ENCODE measurements at places on chromosomes 4 and X.

DNA sequence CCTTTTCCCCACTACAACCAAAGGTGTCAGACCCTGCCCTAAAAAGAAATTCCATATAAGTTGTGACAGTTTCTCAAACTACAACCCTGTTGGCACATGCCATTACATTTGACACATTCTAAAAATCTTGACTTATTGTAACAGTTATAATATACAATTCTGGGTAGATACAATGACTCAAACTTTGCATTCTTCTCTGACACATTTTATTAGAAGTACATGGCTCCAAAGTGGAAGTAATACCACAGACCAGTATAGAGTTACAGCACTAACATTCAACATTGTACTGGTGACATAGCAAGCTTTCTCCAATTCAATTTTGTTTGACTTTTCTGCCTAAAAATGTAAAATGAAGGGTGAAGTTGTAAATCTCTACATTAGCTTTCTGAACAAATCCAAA is 196.6 kb upstream of the ETNPPL start:
- no peak for DNase-seq

DNA sequence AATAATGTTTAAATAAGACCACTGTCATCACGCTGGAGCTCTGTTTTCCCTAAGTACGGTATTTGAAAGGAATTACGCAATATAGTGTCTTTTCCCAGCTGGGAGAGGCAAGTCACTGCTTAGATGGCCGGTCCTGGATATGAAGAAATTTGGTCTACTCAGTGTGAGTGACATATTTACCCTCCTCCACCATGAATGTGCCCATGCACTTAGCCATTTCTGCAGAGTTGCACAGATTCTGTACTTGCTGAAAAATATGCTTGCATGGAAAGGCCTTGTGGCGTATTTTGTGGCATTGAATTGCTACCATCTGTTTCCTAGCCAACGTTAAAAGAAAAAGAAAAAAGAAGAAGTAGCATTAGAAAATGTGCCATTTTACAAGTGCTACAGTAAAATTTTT is 73.1 kb downstream of the ADGRL3 start:
- DNase-seq, result no peak

DNA sequence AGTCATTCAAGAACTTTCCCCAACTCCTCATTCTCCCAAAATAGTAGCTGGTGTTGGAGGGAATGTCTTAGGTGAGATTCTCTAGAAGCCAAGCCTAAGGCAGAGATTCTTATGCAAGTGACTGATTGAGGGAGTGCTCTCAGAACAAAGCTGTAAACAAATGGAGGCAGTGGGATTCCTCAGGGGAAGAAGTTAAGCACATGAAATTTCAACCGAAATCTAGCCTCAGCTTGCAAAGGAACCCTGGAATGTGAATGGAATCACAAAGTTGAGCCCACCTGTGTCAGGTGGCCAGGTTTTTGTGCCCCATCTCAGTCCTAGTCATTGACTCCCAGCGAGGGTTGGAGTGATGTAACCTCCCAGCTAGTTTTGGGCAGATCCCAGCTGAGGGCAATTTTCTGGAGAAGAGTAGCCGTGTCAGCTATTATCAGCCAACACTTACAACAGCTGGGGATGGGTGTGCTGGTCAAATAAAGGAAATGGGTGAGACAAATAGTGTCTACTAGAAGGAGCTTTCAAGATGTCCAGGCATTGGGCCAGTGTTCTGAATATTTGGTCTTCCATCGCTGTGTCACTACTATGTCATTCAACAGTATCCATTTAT is 29.7 kb upstream of the FGF2 start:
- no peak for DNase-seq

- DNase-seq, result no peak
Observed at GRCh38 chr4:101258883-101259282, 88.4 kb downstream of the PPP3CA start.

DNA sequence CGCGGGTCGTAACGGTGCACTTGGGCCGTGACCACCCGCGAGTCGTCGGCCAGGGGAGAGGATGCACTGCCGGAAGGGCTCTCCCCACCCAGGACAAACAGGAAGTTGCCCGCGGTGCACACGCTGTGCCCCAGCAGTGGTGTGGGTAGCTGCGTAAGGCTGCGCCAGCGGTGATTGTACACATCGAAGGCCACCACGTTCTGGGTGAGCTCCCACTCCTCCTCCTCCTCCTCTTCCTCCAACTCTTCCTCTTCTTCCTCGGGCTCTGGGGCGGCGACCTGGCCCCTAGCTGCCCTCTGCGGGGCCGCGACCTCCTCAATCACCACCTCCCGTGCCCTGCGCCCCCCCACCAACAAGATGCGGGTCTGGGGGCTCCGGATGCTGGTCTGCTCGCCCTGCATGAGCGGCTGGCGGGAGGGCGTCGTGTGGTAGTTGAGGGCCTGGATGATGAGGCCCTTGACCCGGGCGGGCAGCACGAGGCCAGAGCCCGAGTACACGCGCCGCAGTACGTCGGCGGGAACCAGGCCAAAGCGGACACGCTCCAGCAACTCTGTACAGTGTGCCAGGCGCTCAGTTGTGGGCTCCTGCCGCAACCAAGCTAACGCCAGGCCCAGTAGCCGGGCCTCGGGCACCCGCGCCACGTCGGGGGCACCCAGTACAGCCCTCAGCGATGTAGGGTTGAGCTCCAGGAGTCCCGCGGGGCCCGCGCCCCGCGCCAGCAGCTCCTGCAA is 1.4 kb downstream of the KLHL34 start:
- DNase-seq, result no peak

GRCh38 chr4:83013902-83014301 is 3.3 kb upstream of the LIN54 start:
- no peak for DNase-seq

DNA sequence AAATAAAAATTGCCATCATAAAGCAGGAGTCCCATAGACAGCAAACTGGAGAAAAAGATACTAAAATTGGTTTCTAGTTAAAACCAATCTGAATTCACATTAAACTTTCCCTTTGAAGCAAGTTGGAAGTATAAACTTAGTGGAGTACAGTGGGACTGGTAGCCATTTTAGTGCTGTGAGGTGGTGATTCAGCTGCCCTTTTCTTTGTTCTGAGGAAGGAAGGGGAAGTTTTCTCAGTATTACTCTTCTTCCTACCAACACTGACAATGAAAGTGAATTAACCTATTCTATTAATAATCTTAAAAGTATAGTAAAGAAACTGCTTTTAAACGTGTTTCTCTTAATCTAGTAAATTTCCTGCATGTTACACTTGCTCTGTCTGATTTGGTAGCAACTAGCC is 36.7 kb downstream of the SLC9A6 start:
- no peak for DNase-seq

GRCh38 chr4:123701131-123701575 is 304.6 kb downstream of the SPRY1 start:
- DNase-seq, result no peak

DNA sequence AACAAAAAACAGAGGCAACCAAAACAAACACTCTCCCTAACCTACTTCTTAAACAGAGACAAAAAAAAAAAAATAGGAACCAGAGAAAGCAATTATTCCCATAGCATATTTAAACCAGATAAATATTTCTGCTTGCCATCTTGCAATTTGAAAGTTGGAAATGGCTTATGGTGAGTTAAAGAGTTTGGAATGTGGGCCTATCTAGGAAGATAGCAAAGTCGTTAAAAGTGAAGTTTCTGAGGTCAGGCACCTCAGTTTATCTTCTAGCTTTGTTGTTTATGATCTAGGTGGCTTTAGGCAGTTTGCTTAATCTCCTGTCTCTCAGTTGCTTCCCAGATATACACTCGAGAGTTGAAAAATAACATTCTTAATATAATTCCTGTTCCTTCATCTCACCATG is 284.2 kb downstream of the KCNIP4 start:
- no peak for DNase-seq

- DNase-seq, result no peak
Observed at GRCh38 chr4:110622841-110623717, at the start of gene PITX2. Gene PITX2, minus strand, starts transcription at chr4:110623077. Its CDS starts 617 bp downstream, at chr4:110622460.

DNA sequence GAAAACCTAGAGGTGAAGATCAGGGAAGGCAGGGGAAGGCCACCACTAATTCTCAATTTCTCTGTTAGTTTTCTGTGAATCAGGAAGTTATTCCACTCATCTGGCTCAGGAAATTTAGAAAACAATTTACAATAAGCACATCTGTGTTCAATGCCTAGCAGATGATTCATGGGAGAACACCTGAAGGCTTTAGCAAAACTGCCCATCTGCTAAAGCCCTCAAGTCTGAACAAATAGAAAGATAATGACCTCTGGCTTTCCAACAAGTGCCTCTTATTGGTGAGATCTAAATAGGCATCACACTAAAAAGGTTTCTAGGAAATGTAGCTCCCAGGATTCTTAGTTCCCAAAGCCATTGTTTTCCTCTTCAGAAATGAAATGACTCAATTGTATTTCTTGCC is 122.1 kb upstream of the GNPDA2 start:
- DNase-seq, result no peak

- no peak for DNase-seq
Observed at GRCh38 chrX:140503714-140504351, 1.0 kb downstream of the SOX3 start.

- DNase-seq, result no peak
Observed at GRCh38 chr4:182062458-182062857, 180.7 kb upstream of the TENM3 start.
